Stimulated activated CD4-positive, alpha-beta T cell treated with anti-CD3 and anti-CD28 coated beads, TNF-alpha, amount 100 ng/mL, for 4 hours (primary cell): ENCODE measurements at places on chromosomes 12 and 14.

GRCh38 chr12:56897844-56898361, 36.3 kb downstream of the SDR9C7 start:
- DNase-seq = no peak

GRCh38 chr12:59066445-59066844, 146.1 kb upstream of the LRIG3 start:
- DNase-seq = no peak

DNA sequence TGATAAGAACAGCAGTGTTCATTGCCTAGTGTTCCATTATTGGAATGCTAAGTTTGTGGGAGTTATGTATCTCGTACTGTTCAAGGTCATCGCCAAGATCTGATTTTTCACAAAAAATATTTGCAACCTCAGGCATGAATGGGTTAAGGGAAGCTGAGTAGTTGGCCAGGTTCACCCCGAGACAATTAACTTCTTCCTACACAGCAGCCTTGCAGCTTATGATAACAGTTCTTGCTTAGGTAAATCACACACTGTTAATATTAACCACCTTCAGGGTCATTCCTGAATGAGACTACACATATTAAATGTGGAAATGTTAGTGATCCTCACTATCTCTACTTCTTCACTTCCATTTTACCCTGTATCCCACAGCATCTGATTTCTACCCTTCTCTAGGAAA, 18.0 kb downstream of the FKBP11 start:
- no peak for DNase-seq

GRCh38 chr12:13203034-13203922, 6.8 kb downstream of the EMP1 start:
- no peak for DNase-seq

DNA sequence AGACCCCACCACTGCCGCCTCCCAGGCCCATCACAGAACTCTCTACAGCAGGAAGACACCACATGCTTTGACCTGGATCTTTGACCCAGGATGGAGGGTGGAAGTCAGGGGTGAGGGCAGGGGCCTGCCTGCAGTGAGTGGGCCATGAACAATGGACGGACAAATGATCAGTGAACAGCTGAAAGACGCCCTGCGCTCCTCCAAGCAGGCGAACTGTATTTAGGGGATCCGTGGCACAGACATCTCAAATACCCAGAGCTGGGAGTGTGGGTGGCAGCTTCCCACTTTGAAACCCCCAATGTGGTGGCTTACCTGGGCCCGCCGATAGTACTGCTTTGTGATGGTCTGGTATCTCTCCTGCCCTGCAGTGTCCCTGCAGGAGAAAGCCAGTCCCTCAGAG, 8.7 kb upstream of the GPX2 start:
- no peak for DNase-seq

DNA sequence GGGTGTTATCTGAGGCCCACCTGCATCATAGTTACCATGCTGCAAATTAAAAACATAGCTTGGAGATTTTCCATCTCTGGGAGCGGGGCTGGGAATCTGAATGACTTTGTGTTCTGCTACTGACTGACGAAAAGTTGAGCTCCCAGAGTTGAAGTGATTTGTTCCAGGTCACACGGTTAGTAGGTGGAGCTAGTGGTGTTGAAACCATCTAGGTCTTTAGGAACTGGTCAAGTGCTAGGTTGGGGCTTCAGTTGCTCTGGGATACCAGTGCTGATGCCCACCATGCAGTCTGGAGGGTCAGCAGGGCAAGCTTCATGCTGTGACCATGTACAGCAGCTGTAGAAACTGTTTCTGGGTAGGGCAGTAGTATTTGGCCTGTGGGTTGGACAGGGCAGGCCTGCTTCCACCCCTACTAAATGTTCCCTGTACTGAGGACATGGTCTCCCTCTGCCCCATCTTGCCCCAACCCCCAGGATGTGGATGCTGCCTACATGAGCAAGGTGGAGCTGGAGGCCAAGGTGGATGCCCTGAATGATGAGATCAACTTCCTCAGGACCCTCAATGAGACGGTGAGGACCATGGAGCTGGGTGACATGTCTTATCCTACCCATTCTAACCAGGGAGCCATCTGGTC, 5.3 kb downstream of the KRT7 start:
- no peak for DNase-seq

DNA sequence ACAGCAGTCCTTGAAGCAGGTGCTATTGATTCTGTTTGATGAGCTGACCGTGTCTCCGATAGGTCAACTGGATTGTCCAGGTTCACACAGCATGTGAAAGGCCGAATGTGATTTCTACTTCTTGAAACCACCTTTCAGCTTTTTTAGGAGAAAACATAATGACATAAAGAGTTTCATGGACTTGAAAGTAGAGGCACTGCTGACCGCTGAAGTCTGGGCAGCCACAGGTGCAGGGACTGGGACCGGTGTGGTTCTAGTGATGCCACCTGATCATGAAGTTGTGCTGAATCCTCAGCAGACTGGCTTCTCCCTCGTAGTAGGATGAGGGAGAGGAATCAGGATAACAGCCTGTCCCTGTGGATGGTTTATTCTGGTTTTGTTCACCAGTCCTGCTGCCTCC, 108.1 kb downstream of the ETV6 start:
- DNase-seq = no peak

DNA sequence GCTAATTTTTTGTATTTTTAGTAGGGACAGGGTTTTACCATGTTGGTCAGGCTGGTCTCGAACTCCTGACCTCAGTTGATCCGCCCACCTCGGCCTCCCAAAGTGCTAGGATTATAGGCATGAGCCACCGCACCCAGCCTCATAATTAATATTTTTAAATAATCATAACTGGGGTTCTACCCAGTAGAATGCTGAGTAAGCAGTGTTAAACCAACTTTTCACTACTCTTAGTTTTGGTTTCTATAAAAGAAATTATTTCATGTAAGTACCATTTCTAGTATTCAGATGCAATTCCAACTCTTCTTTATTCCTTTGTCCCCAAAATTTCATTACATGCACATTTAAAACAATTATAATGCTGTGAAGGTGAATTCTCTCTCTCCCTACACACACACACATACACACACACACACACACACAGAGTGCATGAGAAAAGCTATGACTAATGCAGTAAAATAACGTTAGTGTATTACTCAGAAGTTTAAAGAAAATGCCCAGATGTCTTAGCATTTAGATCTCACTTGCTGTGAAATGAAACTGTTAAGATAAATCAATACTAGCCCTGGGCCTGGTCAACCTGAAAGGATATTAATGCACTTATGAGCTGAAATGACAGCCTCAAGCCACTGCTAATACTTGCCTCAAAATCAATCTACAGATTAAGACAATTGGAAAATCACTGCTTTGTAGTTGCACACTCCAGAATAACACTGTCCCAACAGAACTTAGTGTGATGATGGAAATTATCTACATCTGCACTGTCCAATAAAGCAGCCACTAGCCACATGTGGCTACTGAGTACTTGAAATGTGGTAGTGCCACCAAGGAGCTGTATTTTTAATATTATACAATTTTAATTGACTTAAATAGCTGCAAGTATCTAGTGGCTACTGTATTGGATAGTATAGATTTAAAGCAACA, 36.0 kb downstream of the PTPN21 start:
- DNase-seq = no peak

GRCh38 chr14:66078006-66078405, 408.2 kb upstream of the CCDC196 start:
- no peak for DNase-seq

GRCh38 chr12:124323771-124324530, 29.1 kb downstream of the RFLNA start:
- no peak for DNase-seq

DNA sequence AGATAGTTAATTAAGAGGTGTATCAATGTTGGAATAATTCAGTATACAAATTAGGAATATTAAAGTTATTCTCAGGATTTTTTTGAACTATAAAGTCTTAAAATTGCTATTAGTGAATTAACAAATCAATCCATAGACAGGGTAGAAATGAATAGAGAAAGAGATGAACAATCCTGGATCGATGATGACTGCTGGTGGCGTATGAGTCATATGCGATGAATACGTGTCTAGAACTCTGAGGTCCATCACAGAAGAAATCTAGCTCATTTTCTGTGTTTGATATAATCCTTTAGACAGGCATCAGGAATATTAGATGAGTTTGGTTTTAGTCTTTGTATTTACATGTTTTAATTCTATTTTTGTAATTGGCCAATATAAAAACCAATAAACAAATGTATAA, 85.4 kb upstream of the RTL1 start:
- DNase-seq = no peak

DNA sequence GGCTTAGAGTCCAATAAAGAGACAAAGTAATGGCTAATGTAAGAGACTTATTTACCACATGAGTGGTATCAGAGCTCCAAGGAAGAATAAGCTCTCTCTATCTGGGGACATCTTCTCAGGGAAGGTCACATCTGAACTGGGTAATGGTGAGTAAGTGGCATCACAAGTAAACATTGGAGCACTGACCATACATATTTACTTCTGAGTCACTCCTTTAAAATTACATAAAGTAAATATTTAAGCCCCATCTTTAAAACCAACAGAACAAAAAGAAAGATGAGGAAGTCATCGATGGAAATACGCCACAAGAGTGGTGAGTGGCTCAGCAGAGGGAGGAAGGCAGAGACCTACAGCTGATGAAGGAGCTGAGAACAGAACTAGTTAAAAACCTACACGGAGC, 159.9 kb downstream of the DUSP6 start:
- no peak for DNase-seq

DNA sequence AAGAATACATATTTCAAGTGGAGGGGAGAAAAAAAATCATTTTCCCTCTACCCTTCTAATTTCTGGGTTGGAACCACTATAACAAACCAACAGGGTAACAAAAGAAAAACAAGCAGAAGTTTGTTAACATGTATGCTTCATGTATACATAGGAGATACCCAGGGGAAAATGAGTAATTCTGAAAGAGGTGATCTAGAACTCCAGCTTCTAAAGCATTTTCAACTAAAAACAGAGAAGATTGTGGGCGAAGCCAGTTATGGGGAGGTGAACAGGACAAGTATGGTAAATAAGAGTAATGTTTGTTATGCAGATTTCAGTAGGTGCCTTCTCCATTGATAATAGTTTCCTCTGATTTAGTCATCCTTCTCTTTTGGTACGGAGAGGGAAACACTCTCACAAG, 16.7 kb downstream of the FNTB start:
- DNase-seq = no peak

- no peak for DNase-seq
These were observed 1.1 kb upstream of the FAR2 start for GRCh38 chr12:29147731-29148595.

- no peak for DNase-seq
These were observed 185.2 kb downstream of the TMTC3 start for GRCh38 chr12:88327276-88327675.

DNA sequence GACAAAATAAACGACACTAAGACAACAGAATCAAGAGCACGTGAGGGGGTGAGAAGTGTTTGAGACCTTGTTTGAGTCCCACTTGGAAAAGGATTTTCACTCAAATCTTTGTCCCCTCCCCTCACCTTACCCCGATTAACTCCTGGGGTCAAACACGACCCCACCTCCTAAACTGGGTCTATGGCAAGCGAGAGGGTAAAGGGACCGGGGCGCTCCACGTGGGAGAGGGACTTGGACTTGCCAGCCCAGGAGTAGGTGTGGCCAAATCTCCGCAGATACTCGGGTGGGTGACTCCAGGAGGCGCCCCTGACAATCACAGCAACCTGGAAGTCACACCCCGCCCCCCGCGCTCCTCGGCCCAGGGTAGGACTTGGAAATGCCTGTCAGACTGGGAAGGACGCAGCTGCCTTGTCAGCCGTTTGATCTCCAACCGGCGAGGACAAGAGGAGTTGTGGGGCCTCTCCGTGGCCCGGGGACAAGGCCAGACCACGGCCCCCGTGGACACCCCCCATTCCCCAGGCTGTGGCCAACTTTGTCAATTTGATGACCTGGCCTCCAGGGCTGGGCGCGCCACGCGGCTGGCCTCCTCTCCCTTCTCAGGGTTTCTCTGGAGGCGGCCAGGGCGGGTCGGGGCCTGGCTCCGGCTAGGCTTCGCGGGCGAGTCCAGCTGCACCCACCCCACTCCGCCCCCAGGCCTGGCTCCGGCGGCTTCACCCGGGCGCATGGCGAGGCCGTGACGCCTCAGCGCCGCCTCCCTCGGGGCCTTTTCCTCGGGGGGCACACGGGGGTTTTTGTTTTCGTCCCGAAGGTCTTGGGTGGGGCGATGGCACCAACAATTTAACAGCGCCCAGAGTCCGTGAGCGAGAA, 1.1 kb upstream of the BCL11B start:
- DNase-seq = no peak
